Left forelimb (tissue), 1 donor: ENCODE measurements at places on chromosomes 5 and 9.

GRCh38 chr5:17228821-17229291 is 11.4 kb downstream of the BASP1 start:
- DNase-seq = no peak

DNA sequence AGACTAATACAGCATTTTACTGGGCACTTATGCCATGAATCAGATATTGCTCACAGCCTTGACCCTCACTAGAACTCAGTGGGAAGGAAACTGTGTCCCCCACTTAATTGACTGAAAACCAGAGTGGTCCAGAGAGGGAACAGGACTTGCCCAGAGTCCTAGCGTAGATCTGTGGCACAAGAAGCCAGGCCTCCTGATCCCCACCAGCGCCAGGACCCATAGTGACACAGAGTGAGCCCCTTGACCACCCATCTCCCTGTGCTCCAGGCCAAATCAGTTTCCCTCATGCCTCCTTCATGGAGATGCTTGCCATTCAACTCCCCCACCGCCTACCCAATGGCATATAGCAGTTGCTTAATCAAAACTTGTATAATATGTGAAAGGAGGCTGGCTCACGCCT is 8.3 kb downstream of the KIF12 start:
- DNase-seq = peak; percentile 55

DNA sequence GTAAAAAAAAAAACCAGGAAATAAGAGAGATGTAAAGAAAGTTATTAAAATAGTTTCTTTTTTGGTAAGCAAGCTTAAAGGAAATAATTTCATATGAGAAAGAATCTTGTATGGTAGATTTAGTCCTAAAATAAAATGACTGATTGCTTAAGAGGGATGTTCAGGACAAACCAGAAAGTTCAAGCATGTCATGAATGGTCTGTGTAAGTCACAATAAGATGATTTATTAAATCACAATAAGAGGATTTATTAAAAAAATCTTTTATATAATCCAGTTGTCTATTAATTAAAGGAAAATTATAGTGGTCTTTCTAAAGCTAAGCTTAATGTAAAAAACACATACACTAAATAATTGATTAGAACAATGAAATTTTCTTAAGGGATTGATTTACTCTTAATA is 91.8 kb upstream of the OR13F1 start:
- no peak for DNase-seq

GRCh38 chr5:133552925-133553525 is 59.3 kb downstream of the FSTL4 start:
- DNase-seq = no peak

DNA sequence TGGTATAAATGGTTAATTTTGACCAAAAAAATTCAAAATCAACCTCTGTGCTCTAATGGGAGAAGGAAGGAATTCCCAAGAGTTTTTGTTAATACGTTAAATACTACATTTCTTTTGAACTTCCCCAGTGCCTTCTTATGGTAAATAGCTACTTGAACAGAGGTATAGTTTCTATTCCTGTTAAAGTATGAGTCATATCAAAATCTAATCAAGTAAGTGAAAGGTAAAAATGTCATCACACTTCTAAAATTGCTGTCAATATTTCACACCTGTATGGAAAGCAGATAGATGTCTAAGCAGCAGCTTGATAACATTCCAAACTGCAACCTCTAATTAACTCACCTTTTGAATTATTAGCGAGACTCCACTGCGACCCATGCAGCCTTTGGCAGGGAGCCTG is 214.1 kb upstream of the MEF2C start:
- no peak for DNase-seq

DNA sequence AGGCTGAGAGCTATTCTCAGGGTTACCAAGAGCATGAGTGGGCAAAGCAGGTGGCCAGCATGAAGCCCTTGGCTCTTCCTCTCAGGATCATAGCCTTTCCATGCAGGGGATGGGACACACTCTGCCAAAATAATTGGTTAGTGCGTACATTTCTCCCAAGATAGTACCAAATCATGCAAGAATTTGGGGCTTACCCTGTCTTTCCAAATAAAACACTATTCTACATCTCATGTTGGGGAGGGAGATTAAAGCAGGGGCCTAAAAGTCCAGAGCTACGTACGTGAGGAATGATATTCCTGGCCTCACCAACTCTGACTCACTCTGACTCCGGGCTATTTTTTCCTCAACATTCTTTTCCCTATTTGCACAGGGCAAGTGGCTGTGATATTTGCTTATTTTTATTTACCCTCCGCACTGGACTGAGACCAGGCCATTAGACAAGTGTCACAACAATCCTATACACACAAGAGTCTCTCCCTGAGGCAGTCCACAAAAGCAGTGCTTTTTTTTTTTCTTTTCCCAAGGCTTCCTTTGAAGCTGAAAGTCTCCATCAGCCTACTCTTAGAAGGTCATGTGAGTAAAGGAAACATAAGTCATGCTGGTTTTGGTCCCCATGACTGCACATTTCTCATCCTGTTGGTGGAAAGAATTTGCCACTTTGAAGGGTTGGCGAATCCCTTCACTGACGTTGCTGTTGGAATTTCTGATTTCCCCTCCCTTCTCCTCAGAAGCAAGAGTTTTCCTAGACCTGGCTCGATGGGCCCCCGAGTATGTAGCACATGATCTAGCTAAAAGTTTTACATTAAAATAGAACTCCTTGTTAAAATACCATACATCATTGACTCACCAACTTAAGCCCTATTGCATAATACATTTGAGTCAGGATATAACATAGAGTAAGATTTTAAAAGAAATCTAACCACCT is 40.0 kb downstream of the TMEM252 start:
- DNase-seq = no peak

- no peak for DNase-seq
Observed at GRCh38 chr9:14932231-14932630, 22.0 kb upstream of the FREM1 start.

- no peak for DNase-seq
Observed at GRCh38 chr9:81777482-81777881, 88.1 kb upstream of the TLE1 start.

GRCh38 chr5:151037561-151038411 is 17.4 kb downstream of the GPX3 start:
- no peak for DNase-seq

GRCh38 chr9:92947268-92948037 is at the start of gene FGD3:
Gene FGD3 (plus strand): TSS chr9:92947523. CDS start chr9:92976257, 28,734 bp downstream.
- no peak for DNase-seq

DNA sequence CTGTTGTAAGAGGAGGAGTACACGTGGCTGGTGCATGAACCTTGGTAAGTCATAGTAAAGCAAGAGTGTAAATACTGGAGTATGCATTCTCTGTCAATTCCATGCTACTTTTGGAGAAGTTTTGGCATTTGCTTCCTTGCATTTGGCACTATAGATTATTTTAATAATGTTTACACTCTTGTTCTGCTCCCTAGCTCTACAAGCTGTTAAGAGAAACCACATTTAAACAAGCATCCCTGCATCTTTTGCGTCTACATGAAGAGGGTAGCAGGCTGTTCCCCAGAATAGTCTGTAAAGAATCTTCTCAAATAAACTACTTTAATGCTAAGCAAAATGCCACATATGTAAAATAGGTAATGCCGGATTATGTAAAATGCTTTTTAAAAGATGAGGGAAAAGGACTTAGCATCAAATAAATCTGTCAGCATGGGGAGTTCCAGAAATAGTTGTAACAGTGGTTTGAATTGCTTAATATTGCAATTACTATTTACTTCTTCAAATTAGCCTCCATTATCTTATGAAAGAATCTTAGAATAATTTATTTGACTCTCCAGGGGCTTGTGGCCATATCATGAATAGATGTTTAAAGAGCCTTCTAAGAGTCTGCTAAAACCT is 2127.3 kb upstream of the WWC1 start:
- DNase-seq = no peak

DNA sequence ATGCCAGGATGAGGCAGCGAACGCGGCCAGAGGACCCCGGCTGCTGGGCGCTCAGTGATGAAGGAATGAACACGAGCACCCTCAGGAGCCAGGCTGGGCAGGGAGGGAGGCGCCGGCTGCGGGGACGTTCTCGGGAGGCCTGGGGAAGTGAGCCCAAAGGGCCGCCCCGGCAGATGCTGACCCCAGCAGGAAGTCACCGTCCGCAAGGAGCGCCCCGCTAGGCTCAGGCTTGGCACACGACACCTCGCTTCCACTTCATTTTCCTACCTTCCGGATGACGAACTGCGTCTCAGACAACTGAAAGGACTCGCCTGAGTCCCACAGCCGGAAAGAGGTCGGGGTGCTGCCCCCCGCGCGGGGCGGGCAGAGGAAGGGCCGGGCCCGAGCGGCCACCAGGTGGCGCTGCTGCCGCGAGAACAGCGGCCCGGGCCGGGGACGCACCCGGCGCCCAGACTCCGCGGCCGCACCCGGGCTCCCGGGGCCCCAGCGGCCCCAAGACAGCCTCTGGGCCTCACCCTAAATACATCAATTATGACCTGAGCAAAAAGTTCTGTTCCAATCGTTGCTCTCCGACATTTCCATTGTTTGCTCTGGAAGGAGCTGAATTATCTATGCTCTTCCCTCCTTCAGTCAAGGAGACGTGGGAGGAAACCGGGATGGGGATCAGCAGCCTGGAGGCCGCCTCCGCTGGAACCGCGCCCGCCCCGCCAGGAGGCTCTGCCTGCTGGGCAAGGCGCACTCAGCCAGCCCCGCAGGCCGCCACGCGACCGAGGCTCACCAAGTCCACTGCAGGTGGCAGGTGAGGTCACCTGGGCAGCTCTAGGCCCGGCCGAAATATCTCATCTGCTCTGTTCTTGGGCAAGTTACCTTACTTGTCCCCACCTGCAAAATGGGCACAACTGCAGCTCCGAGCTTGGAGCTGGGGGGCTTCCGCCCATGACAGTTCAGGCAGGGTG is 107.0 kb downstream of the ZNF354C start:
- DNase-seq = peak; percentile 83

GRCh38 chr5:152883066-152883775 is 478.1 kb upstream of the NMUR2 start:
- no peak for DNase-seq

- DNase-seq = no peak
Observed at GRCh38 chr5:158785397-158785796, 314.3 kb downstream of the EBF1 start.

DNA sequence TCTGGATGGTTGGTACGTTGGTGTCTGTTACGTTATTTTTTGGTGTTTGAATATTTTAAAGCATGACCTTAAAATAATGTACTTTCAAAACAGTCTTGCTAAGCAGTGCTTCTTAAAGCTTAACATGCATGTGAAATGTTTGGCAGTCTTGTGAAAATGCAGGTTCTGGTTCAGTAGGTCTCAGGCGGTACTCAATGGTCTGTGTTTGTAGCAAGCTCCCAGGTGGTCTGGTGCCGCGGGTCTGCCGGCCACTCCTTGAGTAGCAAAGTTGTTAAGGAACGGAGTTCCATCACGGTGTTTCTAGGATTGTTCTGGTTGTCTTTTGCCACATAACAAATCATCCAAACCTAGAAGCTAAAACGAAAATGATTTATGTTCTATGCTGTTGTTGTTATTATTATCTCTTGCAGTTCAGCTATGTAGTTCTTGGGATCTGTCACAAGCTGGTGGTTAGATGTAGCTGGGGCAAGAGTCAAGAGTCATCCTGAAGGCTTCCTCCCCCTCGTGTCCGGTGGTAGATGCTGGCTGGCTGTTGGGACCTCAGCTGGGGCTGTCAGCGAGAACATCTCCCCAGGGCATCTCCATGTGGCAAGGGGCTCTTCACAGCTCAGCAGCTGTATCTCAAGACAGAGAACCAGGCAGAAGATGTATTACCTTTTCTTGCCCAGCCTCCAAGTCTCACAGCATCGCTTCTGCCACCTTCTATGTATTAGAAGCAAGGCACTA is 186.8 kb downstream of the PALM2AKAP2 start:
- no peak for DNase-seq

- DNase-seq = no peak
Observed at GRCh38 chr9:106322706-106323245, 540.2 kb upstream of the ZNF462 start.

GRCh38 chr5:156595132-156595787 is 254.8 kb upstream of the PPP1R2B start:
- no peak for DNase-seq

- DNase-seq = peak; percentile 40
Observed at GRCh38 chr9:135898634-135899407, 8.5 kb downstream of the CAMSAP1 start.

- DNase-seq = no peak
Observed at GRCh38 chr5:11588803-11589202, 315.4 kb downstream of the CTNND2 start.

- DNase-seq = no peak
Observed at GRCh38 chr5:53714667-53715010, 154.2 kb downstream of the NDUFS4 start.

DNA sequence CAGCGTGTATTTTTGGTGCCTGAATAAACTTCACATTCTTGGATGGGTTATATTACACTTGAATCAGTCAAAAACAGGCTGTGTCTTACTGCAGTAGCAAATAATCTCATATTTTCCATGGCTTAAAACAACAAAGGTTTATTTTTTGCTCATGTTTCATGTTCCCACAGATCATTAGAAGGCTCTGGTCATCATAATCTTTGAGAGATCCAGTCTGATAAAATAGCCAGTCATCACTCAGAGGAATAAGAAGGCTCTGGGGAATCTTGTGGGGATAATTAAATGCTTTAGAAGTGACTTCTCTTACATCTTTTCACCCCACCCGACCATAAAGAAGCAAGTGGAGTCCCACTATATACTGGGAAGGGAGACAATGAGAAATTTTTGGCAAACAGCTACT is 417.7 kb downstream of the PSAT1 start:
- DNase-seq = no peak

GRCh38 chr9:107397076-107398044 is 92.2 kb downstream of the KLF4 start:
- DNase-seq = no peak

DNA sequence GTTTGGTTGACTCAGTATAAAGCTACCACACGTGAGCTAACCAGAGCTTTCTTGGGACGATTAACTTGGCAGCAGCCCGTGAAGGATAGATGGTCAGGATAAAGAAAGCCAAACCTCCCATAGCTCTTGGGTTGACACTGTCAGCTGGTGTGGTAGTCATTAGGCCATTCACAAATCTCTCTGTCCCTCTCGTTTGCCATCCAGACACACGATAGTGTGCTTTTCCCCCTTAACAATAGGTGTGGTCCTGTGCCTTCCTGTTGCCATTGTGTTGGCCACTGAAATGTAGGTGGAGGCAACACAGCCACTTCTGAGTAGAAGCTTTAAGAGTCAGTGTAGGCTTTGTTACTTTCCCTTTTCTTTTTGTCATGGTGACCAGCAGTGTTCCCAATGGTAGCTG is 11.7 kb downstream of the OR13J1 start:
- peak; percentile 31 for DNase-seq

- no peak for DNase-seq
Observed at GRCh38 chr9:6152788-6153187, 62.8 kb upstream of the IL33 start.

- no peak for DNase-seq
Observed at GRCh38 chr9:21796768-21797167, 5.7 kb upstream of the MTAP start.
